Breast epithelium (tissue), 4 donors: ENCODE measurements at places on chromosomes 16 and 17.

GRCh38 chr17:17781591-17782496 is 54.9 kb downstream of the SREBF1 start:
- peak; percentile 50 for DNase-seq

DNA sequence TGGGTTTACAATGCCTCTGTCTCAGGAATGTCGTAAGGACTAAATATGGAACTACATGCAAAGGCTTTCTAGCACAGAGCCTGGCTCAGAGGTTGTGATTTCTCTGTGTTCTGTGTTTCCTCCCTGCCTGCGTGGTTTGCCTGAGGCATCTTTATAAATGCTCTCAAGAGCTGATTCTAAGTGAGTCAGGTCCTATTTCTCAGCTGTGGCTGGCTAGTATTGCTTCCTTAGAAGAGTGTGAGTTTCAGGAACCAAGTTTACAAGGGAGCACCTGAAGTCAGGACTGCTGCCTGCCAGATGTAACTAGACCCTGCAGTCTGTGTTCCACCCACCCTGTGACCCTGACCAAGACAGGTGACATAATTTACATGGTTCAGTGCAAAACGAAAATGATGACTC is 8.0 kb upstream of the CCL1 start:
- no peak for DNase-seq

DNA sequence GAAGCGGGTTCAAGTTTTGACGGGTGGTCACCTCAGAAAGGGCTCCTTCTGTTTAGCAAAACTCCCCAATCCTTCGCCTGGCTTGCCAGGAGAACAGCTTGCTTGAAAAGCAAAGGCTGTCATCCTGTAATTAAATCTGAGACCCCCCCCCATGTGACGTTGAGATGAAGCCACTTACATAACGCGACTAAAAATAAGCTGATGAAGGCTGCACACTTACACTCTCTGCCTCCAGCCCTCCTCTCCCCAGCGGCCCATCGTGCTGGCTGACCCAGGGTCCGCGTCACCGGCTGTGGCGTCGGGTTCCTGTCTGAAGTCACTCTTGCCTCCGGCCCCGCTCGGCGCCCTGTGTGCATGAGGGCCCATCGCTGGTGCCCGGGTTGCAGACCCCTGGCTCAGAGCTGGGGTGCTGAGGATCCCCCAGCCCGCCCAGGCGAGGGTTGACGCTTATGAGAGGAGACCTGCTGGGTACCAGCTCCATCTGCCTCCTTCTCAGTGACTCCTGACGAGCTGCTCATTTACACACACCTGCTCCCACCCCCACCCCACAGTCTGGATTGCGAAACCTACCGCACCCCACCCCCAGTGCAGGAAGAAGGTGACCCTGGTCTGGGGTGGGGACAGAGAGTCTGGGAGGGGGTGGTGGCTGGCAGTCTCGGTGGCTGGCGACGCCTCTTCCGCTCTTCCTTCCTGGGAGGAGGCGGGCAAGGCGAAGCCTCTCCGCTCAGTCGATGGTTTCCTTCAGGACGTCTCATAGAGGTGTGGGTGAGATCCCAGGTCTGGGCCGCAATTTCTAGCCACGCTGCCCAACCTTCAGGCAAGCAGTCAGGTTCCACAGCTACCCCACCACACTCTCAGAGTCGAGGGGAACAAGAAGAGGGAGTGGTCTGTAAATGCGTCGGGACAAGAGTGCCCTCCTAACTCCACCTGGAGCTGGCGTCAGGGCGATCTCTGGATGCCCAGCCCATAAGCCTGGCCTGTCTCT is 3.1 kb upstream of the BAIAP2 start:
- no peak for DNase-seq

- no peak for DNase-seq
Observed at GRCh38 chr17:33290253-33290652, 2.8 kb downstream of the ASIC2 start.

- DNase-seq, result no peak
Observed at GRCh38 chr16:11835891-11836649, 15.3 kb downstream of the RSL1D1 start.

DNA sequence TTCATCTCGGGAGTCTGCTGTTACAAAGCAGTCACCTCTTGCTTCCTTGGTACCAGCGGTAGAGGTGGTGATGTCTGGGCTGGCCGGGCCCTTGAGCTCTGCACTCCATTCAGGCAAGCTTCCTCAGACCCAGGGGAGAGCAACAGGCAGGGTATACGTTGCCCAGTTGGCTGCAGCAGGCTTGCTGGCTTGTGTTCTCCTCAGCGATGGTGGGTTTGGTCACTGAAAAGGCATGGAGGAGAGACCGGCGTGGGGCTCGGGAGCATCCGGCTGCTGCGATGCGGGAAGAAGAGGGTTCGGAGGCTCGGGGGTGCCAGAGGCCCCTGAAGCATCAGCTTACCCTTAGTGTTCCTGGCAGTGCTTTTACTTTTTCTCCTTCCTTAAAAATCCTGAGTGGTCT is 25.8 kb downstream of the SAP30BP start:
- no peak for DNase-seq

DNA sequence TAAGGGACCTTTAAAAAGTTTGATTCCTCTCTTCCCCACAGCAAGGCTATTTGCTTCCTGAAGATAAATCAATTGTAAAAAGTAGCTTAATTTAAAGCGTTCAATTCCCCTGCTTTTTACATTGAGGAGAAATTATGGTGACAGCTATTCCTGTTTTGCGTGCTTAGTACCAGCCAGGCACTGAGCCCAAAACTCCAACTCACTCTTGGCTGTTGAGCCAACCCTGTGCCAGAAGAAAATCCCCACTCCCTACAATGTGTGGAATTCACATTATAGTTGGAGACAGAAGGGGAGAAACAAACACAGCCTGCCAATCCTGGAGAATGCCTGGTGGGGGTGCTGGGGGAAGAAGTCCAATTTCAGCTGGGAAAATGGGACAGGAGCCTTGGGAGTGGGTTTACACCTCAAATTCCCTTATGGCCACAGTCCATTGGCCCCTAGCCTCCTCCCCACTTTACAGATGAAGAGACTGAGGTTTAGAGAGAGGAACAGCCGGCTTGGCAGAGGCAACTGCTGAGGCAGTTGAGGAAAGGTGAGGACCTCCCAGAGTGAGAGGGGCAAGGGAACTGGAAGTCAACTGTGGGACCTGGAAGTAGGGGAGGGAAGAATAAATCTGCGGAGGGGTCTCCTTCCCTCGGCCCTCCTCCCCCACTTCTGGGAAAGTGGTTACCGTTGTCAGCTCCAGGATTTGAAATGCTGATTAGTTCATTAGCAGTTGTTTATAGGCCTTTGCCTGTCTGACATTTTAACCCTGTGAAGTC is 26.1 kb downstream of the CDH1 start:
- no peak for DNase-seq

- DNase-seq, result no peak
Observed at GRCh38 chr17:50452630-50453300, 15.9 kb downstream of the CHAD start.

GRCh38 chr16:15434425-15435215 is at the start of gene BMERB1:
Gene BMERB1, plus strand, starts transcription at chr16:15434588. Its CDS starts 66 bp downstream, at chr16:15434654.
- DNase-seq, result peak; percentile 23

DNA sequence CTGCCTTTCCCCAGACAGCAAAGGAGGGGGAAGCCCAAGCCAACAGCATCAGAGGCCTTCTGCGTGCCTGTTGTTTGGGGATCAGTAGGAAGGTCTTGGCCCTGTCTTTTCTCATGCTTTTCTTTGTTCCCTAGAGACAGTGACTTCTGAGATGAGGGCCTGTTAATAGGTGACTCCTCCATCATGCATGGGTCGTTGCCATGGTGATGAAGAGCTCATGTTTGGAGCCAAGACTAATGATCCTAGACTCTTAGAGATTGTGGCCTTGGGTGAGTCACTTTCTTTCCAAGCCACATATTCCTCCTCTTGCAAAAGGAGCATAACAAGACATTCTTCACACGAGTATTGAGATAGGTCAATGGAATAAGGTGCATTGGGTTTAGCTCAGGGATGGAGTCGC is 201.1 kb upstream of the ASIC2 start:
- no peak for DNase-seq

- no peak for DNase-seq
Observed at GRCh38 chr16:68382296-68382718, 66.0 kb downstream of the SMPD3 start.

DNA sequence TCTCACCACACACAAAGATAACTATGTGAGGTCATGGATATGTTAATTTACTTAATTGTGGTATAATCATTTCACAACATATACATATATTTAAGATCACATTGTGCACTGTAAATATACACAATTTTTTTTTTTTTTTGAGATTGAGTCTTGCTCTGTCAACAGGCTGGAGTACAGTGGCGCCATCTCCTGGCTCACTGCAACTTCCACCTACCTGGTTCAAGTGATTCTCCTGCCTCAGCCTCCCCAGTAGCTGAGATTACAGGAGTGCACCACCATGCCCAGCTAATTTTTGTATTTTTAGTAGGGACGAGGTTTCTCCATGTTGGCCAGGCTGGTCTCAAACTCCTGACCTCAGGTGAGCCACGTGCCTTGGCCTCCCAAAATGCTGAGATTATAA is 11.5 kb upstream of the PRSS54 start:
- DNase-seq, result no peak

GRCh38 chr16:85586380-85587104 is 26.6 kb upstream of the GSE1 start:
- DNase-seq, result no peak

DNA sequence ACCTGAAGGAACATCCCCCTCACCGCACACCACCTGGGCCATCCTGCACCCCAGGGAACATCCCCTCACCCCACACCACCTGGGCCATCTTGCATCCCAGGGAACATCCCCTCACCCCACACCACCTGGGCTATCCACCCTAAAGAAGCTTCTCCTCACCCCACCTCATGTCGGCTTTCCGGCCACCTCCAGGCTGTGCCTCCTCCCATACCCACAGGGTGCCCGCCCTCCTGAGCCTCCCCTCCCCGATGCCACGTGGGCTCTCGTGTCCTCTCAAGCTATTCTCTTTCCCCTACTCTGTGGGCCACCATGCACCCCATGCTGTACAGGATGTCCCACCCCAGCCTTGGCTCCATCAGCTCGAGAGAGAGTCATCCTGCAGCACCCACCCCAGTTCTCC is 18.0 kb downstream of the MYLK3 start:
- no peak for DNase-seq

DNA sequence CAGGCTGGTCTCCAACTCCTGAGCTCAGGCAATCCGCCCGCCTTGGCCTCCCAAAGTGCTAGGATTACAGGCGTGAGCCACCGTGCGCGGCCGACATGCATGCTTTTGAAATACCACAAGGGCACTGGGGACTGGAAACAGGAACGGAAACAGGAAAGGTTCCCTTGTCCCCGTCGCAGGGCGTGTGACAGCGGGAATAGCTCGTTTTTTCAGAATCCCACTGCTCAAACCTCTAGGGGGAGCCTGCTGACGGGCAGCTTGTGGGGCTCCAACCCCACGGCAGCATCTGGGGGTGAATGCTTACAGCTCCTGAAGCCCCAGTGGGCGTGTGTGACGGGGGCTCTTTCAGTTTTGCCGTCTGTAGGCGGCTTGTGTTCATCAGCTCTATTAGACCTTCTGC is 18.8 kb upstream of the ASGR2 start:
- no peak for DNase-seq

DNA sequence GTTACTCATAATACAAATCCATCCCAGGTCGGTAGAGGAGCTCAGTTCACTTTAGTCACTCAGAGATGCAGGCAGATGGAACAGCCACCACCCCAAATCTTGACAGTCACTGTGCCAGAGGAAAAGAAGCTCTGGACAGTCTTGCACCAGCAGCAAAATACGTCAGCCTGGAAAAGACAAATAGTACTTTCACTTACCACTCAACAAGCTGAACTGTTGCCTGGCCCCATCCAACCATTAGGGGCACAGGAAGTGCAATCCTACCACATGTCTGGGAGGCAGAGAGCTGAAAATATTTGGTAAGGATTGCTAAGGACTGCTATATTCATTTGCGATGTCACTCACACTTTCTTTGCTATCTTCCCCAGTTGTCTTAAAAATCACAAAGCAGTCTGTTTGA is 239.1 kb upstream of the TOX3 start:
- no peak for DNase-seq

DNA sequence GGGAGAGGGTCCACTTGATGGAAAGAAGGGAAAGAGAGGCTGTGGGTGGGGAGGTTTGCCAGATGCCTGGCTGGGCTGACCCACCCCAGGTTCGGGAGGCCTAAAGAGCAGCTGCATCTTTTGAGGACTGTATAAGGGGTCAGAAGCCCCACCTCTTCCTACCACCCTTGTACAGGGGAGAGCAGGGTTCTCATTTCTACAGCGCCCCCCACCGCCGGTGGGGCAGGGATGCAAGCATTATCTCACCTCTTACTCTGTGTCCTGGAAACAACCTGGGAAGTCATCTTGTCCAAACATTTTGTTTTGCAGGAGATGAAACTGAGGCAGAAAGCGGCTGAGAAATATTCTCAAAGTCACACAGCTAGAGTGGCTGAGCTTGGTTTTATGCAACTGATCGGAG is 22.5 kb upstream of the CCDC182 start:
- no peak for DNase-seq

DNA sequence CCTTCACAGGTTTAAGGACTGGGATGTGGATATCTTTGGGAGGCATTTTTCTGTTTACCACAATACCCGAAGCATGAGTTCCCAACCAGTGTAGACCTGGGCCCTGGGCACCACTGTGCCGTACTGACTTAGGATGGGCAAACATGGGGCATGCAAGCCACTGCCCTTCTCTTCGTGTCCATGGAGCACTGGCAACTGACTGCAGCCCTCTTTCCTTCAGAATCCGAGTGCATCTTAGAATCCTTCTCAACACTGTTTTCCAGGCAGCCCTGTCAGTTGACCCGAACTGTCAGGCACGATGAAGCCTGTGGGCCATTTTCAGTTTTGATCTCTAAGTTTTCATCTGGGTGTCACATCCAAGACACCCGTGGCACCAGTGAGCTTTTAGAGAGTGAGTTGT is 59.2 kb downstream of the SHISA6 start:
- DNase-seq, result no peak

DNA sequence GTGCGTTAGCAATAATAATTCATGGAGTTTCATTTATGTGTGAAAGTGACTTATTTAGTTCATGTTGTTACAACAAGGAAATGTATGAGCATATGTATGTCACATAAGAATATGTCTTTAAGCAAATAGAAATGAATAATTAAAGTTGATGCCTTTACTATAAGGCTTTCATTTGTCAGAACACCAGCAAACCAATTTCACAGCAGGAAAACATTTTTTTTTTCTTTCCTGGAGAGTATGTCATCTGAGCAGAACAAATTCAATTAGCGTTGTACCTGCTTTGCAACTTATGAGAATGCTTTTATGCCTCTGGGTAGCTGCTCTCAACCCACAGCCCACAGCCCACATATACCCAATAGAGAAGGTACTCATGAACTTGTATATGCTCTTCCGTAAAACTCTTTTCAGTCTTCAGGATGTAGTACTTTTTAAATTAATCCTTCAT is 26.3 kb upstream of the APOH start:
- DNase-seq, result no peak
